SW 1271 (cell line): ENCODE measurements at places on chromosomes 5 and 9.
A peak's percentile ranks its signal among the peaks of the same experiment; 100 is the strongest.

- no peak for DNase-seq
These were observed 49.0 kb downstream of the NPR3 start for GRCh38 chr5:32760091-32760509.

DNA sequence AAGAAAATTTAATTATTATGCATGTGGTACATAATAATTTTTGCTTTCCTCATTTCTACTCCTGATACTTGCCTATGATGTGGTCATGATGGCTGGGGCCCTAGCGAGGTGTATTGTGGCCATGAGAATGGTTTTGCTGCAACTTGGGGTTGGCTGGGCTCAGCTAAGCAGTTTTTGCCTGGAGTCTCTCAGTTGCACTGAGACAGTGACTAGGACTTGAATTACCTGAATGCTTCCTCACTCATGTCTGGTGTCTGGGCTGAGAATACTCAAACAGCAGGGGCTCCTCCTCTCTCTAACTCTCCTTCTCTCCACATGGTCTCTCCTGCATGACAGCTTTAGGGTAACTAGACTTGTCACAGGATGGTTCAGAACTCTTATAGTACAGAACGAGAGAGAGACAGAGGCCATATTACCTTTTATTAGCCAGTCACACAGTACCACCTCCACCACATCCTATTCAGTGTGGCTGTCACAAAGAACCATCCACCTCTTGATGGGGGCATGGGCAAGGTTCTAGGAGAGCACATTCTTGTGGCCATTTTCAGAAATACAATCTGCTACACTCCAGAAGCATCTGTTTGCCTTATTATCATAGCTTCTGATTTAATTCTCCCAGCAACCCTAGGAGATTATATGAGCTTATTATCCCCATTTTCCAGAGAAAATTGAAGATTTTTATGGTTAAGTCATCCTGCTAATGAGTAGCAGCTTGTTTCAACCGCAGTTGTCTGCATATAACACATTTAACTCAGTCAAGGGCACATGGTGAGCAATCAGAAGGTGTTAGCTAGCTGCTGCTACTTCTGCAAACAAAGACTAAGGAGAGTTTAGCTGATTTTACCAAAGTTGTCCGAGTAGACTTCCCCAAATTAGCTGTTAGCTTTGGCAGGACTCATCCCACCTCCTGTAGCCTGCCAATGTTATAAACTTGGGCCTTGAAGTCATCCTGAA, 245.1 kb downstream of the DOCK8 start:
- DNase-seq: no peak

DNA sequence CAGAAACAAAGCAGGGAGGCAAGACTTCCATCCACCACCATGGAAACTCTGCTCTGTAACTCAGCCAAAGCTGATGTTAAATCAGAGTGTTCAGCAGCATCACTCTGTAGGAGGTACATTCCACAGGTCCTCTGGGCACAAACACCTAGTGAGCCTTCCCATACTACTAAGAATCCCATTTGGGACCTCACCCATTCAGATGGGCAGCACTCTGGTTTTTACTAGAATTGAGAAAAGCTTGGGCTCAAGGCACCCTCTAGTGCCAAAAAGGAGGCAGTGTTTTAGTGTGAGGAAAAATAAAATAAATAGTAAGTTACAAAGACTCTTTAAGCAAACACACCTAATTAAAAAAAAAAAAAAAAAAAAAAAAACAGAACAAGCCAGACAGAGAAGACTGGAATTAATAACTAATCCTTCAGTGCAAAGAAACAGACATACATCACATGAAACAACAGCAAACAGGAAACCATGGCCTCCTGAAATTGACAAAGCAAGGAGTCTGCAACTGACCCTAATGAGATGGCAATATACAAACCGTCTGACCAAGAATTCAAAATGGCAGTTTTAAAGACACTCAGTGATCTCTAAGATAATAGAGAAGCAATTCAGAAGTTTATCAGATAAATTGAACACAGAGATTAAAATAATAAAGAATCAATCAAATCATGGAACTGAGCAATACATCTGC, 159.5 kb downstream of the GNA14 start:
- DNase-seq: peak; percentile 39

DNA sequence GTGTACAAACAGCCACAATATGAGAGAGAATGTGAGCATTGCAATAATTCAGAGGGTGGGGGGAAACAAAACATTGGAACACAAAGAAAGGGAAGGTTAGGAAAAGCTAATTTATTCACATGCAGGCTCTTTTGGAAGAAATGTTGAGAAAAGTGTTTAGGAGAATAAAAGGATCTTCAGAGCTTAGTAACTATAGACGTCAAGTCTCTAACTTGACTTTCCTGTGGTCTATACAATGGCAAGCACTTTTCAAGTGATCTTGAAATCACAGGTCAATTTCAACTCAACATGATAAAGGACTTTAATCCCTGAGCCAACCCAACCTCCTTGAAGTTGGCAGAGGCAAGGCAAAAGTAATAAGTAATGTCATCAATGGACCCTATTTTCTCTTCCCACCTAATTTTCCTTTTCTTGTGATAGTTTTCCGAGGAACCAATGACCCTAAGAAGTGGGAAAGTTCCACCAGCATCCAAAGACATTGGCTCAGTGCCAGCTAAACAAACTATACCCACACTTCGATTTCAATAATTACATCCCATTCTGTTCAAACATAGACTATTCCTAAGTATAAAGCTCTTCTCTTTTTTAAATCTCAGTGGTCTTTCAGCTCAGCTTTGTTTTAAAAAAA, 23.7 kb downstream of the RFK start:
- DNase-seq: no peak
